Cardiac atrium fibroblast (primary cell): ENCODE measurements at places on chromosomes 3 and 15. TPM values are rescaled to one million over a fixed set of nuclear protein-coding genes. Genes with fewer than 3 reads are reported as not detected.

ZSCAN29 gene
- total RNA-seq: 11.9 and 17.7 TPM in 2 replicates

SMAD3 gene
- 23.5 and 46.2 TPM in 2 replicates for total RNA-seq

TMEM158 gene
- total RNA-seq: 11.8 and 26.5 TPM in 2 replicates

ARGFX gene
- not detected in 2 replicates for total RNA-seq

VGLL4 gene
- total RNA-seq: 34.8 and 37.4 TPM in 2 replicates

AQP9 gene
- not detected in 2 replicates for total RNA-seq

TRIM71 gene
- total RNA-seq: not detected in 2 replicates

HESX1 gene
- total RNA-seq: 0.16 TPM in 1 of 2 replicates, not detected in the other

SERINC4 gene
- total RNA-seq: not detected in 2 replicates

ARHGEF26 gene
- total RNA-seq: 4.9 and 5.8 TPM in 2 replicates

ITIH4 gene
- 0.49 and 4.5 TPM in 2 replicates for total RNA-seq

CEP152 gene
- total RNA-seq: 1.6 and 3.4 TPM in 2 replicates

GATA2 gene
- 7.3 and 8.1 TPM in 2 replicates for total RNA-seq

ST8SIA2 gene
- not detected in 2 replicates for total RNA-seq

GRK7 gene
- total RNA-seq: not detected in 2 replicates

P2RY14 gene
- not detected in 2 replicates for total RNA-seq

SETD2 gene
- total RNA-seq: 15.3 and 15.7 TPM in 2 replicates

IL17RE gene
- total RNA-seq: 0.54 TPM in 1 of 2 replicates, not detected in the other

SLC28A1 gene
- not detected in 2 replicates for total RNA-seq

SSUH2 gene
- total RNA-seq: not detected in 2 replicates

MEIS2 gene
- total RNA-seq: 59.9 and 67.9 TPM in 2 replicates

TTC21A gene
- 0.90 and 1.8 TPM in 2 replicates for total RNA-seq

ZNF774 gene
- total RNA-seq: 0.32 TPM in 1 of 2 replicates, not detected in the other

C2CD4A gene
- 0.72 and 7.9 TPM in 2 replicates for total RNA-seq

ALDH1A3 gene
- total RNA-seq: 23.1 and 53.0 TPM in 2 replicates

ARHGAP11A gene
- total RNA-seq: 6.3 and 7.6 TPM in 2 replicates

SEMA3G gene
- under 0.01 and 0.49 TPM in 2 replicates for total RNA-seq

GRAMD2A gene
- total RNA-seq: not detected in 2 replicates

EPB42 gene
- not detected in 2 replicates for total RNA-seq

SERPINI2 gene
- total RNA-seq: not detected in 2 replicates

FBXW12 gene
- not detected in 2 replicates for total RNA-seq

CLDN18 gene
- not detected in 2 replicates for total RNA-seq

ALPK3 gene
- 0.97 and 6.0 TPM in 2 replicates for total RNA-seq

EAF2 gene
- 0.32 TPM in 1 of 2 replicates, not detected in the other for total RNA-seq
